ENCODE measurements at places on chromosomes 7 and 10.
A peak's percentile ranks its signal among the peaks of the same experiment; 100 is the strongest.

DNA sequence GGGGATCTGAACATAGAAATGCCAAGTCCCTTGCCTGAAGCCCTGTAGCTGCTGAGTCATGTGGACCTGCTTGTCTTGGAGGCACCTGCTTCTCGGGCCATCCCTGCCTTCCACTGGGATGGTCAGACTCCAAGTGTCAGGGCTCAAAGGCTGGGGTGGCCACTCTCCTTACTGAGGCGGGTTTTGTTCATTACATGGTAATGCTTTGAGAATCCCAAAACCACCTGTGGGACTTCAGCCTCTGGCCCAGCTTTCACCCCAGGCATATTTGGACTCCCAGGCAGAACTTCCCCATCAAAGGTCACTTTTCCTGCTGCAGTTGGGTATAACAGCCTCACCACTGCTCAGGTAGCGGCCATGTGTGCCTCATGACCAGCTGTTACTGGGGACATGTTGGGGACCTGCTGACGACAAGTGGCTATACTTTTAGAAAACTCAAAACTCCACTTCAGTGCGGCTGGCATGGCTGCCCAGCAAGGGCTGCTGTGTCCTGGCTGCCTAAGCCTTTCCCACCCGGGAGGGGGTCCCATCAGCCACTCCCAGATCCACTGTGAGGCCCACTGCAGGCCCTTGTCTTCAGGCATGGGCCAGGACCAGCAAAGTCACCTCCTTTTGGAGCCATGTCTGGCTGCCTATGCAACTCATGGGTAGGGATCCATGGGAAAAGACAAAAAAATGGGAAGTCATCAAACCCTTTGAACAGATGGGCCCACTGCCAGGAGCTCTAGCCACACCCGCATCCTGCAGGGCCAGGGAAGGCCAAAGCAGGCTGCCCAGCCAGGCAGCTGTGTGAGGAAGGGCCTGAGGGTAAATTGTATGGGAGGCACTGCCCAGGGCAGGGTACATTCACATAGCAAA is 96.7 kb downstream of the ARHGAP22 start:
- peak; percentile 38 for DNase-seq

- DNase-seq, result no peak
Measured at GRCh38 chr7:155861480-155861868, 49.2 kb upstream of the SHH start.

DNA sequence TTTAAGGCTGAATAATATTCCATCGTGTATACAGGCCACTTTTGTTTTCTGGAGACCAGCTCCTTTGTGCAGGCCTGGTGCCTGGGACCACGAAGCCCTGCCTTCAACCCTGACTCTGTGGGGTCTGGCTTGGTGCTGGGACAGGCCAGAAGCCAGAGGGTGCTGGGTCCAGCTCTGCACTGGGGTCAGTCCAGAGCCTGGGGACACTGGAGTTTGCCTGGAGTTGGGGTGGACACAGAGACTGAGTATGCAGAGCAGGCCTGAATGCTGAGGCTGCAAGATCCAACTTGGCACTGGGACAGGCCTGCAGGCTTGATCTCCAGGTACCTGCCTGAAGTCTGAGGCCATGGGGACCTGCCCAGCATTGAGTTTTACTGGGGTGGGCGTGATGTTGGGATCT is 558.8 kb upstream of the CNTNAP2 start:
- DNase-seq, result no peak

GRCh38 chr10:6386346-6386745 is 183.6 kb downstream of the PFKFB3 start:
- DNase-seq, result no peak

DNA sequence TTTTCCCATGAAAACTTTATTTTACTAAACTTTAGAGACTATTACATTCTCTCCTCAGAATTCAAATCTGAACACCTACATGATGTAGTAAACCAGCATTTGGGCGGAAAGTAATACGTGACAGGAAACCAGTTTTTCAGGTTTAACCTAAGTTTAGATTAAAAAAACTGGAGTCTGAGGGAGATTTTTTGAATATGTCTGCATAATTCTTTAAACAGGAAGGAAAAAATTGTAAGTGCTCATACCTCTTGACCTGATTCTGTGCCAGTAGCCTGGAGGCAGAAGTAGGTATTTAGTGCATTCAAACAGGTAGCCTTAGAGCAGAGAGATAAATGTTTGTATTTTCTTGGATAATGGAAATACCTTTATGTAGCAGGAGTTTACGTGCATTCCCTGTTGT is 224.3 kb downstream of the MDFIC start:
- DNase-seq, result no peak

- no peak for DNase-seq
Measured at GRCh38 chr10:2772816-2773631, 294.3 kb upstream of the PFKP start.

- no peak for DNase-seq
Measured at GRCh38 chr7:19526639-19527038, 182.2 kb downstream of the POLR1F start.

DNA sequence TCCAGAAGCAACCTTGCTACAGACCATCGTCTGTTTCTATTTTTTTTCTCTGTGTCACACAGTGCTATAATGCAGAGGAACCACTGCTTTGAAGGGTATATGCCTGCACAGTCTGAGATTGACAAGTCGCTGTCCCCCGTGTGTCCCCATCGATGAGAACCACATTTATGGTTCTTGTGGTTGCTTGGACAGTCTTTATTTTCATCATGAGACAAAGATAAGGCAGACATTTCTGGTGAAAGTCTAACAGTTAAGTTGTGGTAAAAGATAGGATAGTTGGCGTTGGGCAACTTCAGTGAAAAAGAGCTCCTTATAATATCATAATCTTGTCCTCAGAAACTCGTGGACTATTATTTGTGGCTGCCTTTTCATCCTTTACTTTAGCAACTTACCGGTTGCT is 6.3 kb upstream of the AKR1E2 start:
- no peak for DNase-seq

GRCh38 chr7:24769014-24769830 is 12.0 kb upstream of the GSDME start:
- DNase-seq, result no peak

DNA sequence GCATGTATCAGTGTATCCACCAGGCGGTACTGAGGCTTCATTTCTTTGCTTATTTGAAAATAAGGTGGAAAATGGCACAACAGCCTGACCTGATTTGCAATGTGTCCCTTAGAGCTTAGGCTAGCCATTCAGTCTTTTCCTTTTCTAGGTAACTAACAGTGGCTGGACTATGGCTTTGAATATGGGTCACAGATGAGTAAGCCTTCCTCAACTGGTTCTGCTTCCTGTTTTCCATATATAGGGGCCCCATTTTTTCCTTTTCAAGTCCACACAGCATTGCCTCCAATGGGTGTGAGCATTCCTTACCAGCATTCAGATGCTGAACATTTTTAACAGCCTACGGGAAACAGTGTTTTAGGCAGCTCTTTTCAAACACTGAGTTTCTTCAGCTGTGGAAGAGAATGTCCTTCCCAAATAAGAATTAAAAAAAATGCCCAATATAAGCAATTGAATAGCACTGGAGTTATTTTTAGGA is 3.9 kb upstream of the ITGB1 start:
- DNase-seq, result peak; percentile 94

- DNase-seq, result no peak
Measured at GRCh38 chr10:86955501-86956194, 1.8 kb downstream of the MMRN2 start.

DNA sequence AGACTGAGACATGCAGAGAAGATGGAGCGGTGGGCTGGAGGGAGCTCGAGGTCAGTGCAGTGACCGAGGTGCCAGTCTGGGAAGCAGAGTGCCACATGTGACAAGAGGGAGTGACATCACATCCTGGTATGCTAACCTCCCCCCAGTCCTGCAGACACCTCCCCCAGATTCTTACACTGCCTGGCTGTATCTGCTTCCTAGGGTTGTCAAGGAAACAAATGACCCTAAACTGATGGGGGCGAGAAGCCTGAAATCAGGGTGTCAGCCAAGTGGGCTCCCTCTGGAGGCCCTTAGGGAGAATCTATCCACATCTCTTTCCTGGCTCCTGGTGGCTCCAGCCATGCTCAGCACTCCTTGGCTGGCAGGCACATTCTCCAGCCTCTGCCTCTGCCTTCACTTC is 316.1 kb upstream of the ZMIZ1 start:
- no peak for DNase-seq

GRCh38 chr10:101535949-101536348 is 52.1 kb downstream of the POLL start:
- no peak for DNase-seq

GRCh38 chr7:128383776-128384175 is 22.3 kb upstream of the PRRT4 start:
- no peak for DNase-seq

GRCh38 chr7:22601408-22601807 is 101.4 kb upstream of the STEAP1B start:
- no peak for DNase-seq

DNA sequence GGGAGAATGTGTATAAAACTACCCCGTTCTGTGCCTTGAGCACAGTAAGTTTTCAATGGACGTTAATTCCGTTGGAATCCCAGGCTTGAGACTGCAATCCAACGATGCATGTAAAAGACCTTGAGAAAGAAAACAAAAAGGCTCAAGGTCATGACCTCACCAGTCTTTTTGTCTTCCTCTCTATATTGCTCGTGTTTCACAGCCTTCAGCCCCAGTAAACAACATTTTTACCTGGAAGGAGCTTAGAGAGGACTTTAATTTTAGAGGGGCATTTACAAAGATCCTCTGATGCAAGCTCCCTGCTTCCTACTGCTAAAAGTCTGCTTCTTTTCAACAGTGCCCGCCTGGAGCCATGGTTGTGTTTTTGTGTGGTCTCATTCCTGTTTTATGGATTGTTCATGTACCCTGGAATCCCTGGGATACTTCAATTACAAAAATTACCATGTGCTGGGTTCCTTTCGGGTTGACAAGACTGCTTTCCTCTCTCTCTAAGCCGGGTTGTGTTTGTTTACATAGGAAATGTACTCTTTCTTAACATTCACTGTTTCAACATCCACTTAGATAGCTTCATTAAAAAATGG is 320.1 kb upstream of the NFE2L3 start:
- no peak for DNase-seq

DNA sequence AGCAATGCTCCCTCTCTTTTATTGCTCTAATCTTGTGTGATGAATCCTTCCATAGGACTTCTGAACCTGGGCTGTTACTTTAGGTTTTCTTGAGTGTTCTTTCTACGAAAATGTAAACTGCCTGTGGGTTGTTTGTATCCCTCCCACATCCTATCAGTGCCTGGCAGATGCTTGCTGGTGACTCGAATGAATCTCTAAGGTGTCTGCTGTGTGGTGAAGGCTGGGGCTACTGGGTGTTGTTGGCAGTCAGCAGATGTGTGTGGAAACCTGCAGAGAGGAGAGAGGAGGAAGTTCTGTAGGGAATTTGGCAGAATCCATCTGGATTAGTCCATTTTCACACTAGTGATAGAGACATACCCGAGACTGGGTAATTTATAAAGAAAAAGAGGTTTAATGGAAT is 639.4 kb downstream of the CALN1 start:
- DNase-seq, result no peak

GRCh38 chr7:19665399-19666008 is 43.3 kb downstream of the POLR1F start:
- DNase-seq, result peak; percentile 55

DNA sequence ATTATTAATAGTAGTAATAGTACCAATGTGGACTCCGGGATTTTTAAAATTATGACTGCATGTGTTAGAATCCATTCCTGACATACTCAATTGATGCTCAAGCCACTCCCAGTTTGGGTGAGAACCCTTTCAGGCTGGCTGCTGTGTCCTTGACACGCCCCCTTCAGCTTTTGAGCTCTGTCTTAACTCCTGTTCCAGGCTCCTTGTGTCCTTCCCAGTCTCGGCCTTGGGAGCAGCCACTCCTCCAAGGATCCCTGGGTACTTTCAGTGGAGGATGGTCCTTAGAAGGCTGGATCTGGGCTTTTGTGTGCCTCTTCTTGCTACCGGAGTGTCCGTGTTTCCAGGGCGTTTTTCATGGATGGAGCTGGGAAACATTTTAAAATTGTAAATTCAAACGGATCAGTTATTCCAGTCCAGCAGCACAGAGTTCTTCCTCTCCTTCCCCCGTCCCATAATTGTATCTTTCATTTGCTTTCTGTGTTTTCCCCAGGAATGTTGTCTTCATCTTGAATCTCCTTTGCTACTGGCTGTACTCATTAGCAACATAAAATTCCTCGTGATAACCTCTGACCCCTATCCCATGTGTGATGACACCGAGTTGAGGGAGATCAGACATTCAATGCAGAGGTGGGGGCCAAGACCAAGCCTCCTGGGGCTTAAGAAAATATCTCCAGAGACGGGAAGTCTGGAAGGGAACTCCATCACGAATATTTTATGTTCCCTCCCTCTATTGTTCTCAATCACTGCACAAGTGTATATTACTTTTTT is 40.0 kb upstream of the PFKFB3 start:
- no peak for DNase-seq

DNA sequence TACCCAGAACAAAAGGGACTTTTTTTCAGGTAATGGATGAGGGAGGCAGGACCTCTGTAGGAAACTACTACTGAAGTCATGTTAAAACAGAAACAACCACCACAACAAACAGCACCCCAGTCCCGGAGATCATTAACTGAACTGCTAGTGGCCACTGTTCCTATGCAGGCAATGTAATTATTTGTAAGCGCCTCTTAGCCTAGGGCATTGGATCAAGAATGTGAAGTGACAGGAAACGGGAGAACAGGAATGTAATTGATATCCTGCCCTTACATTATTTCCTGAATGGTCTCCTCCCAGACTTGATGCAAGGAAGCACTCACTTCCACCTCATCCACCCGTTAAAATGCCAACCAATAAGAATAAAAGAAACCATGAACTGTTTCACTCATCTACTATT is 16.7 kb upstream of the GAD2 start:
- no peak for DNase-seq

- DNase-seq, result no peak
Measured at GRCh38 chr7:102203218-102203617, 83.5 kb upstream of the SH2B2 start.

- no peak for DNase-seq
Measured at GRCh38 chr10:95998255-95998784, 45.1 kb upstream of the CCNJ start.
